WERI-Rb-1 (cell line): ENCODE measurements at places on chromosomes 5 and 9.

GRCh38 chr5:96228408-96228807 is 204.6 kb downstream of the PCSK1 start:
- no peak for DNase-seq

DNA sequence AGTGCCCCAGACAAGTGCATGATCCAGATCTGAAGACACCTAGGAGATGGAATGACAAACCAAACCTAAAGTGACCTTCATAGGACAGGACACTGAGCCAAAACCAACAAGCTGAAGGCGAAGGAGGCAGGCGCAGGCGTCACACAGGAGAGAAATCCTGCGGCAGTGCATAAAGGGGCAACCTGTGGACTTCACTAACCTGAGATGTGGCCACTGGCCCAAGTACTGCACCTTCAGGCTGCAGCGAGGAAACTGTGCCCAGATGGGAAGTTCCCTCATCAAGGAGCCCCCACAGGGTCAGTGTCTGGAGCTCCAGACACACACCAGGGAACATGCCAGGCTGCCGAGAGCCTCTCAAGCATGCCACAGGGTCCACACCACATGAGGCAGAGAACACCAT is 3.7 kb downstream of the IPPK start:
- no peak for DNase-seq

- DNase-seq = no peak
Measured at GRCh38 chr5:54861212-54861894, 124.0 kb downstream of the ESM1 start.

- DNase-seq = no peak
Measured at GRCh38 chr9:91101611-91102168, 260.0 kb downstream of the AUH start.

- DNase-seq = no peak
Measured at GRCh38 chr5:125263356-125263755, 516.9 kb upstream of the ZNF608 start.

GRCh38 chr5:55377810-55378209 is 70.0 kb downstream of the MTREX start:
- no peak for DNase-seq

- DNase-seq = no peak
Measured at GRCh38 chr5:83530193-83530592, 58.6 kb downstream of the VCAN start.
